ENCODE measurements at places on chromosomes 7 and 10.

DNA sequence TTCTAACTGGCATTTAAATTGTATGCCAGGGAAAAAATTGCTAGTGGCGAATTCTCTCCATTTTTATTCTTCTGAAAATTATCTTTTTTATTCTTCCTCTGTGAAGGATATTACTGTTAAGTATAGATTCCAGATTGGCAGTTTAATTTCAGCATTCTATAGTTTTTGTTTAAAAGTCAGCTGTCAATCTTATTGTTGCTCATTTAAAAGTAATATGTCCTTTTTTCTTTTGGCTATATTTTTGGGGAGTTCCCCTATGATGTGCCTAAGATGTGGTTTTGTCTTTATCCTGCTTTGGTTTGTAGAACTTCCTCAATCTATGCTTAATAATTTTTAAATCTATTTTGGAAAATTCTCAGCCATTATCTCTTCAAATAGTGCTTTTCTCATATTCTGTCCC, 135.9 kb downstream of the ARHGAP12 start:
- no peak for DNase-seq

DNA sequence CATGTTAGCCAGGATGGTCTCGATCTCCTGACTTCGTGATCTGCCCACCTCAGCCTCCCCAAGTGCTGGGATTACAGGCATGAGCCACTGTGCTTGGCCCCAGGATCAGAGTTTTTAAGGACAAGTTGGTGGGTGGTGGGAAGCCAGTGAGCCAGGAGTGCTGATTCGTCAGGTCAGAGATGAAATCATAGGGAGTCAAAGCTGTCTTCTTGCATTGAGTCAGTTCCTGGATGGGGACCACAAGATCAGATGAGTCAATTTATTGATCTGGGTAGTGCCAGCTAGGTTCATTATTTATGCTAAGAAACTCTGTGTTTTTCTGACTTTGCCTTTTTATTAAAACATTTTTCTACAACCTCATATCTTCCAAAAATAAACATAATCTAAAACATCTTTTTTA, 423.8 kb downstream of the ARL4A start:
- no peak for DNase-seq

DNA sequence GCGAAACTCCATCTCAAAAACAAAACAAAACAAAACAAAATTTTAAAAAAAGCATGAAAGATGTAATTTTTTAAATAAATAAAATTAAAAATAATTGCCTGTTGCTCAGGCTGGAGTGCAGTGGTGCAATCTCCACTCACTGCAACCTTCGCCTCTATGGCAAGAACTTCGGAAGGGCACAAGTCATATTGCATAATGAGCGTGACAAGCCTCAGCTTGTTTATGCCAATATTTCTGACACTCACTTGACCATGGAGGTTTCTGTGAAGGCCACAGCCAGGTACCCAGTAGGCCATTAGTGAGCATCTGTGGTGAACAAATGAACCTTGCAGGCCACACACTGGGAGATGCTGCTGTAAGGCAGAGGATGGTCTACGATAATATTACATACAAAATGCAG, 106.1 kb upstream of the KMT2C start:
- DNase-seq: no peak

DNA sequence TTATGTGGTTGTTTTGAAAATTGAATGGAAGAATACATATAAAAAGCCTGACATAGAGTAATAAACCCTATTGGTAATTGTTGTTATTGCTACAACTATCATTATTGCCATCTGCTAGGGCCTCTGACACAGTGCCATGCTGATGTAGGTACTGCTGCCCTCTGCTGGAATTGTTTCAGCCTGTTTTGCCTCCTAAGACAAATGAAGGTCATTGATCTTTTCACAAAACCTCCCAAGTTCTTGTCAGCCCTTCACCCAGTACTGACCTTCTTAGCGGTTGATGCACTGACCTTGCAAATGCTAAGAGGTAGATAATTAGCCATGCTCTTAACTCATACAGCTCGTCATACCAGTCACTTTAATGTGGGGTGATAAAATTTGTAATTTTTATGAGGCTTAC, 975.2 kb downstream of the SORCS1 start:
- peak; percentile 48 for DNase-seq

GRCh38 chr10:101065481-101066145, 3.8 kb downstream of the KAZALD1 start:
- no peak for DNase-seq

GRCh38 chr10:108064746-108065260, 900.3 kb upstream of the SORCS1 start:
- DNase-seq: no peak

DNA sequence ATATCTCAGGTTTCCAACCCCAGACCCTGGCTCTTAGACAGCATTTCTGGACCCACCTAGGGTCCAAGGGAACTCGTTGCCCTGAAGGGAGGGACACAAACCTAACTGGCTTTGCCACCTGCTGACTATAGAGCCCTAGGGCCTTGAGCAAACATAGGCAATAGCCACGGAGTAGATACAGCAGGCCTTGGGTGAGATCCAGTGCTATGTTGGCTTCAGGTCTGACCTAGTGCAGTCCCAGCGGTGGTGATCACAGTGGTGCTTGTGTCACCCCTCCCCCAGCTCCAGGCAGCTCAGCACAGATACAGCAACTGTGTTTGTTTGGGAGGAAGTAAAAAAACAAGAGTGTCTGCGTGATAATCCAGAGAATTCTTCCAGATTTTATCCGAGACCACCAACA, 9.7 kb upstream of the TNKS2 start:
- DNase-seq: no peak

- no peak for DNase-seq
Observed at GRCh38 chr7:6056616-6057015, 25.4 kb downstream of the ANKRD61 start.

GRCh38 chr7:19336836-19337383, 191.7 kb upstream of the FERD3L start:
- DNase-seq: no peak

DNA sequence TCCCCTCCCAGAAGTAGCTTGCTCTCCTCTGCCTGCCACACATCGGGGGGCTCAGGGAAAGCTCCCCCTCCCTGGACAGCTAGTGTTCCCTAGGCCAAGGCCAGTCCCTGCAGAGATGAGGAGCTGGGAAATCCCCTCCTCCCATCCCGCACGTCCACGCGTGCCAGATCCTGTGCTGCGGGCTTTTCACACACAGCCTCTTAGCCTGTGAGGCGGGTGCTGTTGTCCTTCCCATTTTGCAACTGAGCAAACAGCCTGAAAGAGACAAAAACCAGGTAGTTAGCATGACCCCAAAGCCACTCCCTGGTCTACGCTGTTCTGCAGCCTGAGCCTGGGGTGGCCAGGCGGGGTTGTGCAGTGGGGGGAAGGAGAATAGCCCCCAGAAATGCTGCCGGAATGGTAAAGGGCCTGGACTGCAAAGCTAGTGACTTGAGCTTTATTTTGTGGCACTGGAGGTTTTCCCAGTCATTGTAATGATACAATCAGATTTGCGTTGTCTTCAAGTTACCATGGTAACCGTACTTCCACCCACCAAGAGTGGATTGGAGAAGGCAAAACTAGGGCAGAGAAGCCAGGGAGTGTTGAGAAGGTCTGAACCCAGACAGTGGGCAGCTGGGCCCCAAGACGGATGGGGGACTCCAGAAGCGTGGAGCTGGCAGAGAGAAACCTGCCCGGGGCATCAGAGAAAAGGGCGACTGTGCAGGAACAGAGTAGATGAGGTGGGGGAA, 98.6 kb upstream of the KCTD7 start:
- peak; percentile 58 for DNase-seq

- no peak for DNase-seq
Observed at GRCh38 chr10:11522821-11523245, 88.6 kb downstream of the USP6NL start.

DNA sequence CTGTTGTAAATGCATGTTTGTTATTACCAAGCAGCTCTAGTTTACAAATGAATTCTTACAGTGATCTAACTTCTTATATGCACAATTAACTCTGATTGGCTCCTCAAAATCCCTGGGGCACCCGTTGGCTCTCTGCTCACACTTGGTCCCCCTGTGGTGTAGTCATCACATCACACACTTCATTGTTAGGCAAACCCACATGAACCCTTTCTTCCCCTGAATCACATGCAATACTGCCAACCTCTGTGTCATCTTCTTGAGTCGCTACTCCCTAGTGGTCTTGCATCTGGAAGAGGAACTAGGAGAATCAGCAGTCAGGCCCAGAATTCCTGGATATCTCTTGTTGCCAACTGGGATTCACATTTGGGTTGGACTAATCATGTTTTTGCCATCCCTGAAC, 73.1 kb downstream of the CD36 start:
- no peak for DNase-seq

DNA sequence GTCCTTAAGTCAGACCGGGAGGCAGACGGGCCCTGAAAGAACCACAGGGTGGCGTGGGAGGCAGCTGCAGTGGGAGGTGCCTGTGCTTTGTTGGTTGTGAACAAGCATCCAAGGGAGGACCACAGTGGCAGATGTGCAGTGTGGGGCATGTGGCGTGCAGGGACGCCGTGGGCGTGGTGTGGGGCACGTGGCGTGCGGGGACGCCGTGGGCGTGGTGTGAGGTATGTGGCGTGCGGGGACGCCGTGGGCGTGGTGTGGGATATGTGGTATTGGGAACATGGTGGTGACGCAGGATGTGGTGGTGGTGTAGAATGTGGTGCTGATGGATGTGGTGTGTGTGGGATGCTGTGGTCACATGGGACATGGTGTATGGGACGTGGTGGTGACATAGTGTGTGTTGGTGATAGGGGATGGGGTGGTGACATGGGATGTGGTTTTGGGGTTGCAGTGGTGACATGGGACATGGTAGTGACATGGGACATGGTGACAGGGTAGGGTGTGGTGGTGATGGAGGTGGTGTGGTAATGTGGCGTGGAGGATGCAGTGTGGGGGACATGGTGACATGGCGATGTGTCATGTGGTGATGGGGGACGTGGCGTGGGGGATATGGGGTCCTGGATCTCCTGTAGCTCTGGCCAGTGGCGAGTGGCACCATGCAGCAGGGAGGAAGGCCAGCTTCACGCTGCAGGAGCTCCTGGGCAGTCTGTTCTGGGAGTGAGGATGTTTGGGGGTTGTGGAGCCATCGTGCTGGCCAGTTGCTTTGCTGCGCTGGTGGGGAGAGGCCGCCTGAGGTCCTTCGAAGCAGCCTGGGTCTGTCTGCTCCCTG, 78.8 kb downstream of the INPP5A start:
- no peak for DNase-seq

GRCh38 chr10:49408519-49409306, 12.8 kb upstream of the DRGX start:
- DNase-seq: no peak

- DNase-seq: no peak
Observed at GRCh38 chr7:22323714-22324113, 33.2 kb downstream of the RAPGEF5 start.

- peak; percentile 62 for DNase-seq
Observed at GRCh38 chr7:2924866-2925840, 81.0 kb upstream of the GNA12 start.

GRCh38 chr10:1589257-1589656, 148.1 kb downstream of the ADARB2 start:
- no peak for DNase-seq

DNA sequence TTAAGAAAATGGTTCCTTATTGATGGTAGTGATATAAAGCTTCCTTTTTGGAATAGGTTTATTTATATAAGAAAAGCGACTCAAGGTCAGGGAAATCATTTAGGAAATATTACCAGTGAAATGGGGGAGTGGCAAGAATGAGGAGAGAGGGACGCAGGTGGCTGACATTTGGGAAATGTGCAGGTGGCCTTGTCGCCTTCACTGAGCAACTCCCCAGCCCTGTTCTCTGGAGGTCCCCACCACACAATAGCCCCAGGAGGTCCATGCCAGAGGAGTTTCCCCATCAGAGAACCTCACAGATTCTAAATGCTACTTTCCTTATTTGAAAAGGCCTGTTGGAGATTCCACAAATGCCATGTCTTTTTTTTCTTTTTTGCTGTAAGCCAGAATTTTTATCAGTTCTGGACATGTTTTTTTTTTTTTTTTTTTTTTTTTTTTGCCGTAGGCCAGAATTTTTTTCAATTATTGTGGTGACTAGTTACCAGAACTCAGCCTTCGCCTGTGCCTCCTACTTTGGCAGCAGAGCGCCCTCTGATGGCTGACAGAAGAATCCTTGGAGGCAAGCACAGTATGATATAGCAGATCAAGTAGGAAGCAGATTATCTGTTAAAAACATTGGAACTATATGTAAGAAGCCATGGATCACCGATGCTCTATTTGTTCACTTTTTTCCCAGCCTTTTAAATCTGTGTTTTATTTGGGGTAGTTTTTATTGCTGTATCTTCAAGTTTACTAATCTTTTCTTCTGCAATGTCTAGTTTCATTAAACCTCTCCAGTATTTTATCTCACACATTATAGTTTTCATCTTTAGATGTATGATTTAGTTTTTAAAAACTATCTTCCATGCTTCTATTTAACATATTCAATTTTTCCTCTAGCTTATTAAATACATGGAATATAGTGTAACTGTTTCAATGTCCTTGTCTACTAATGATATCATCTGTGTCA, 18.6 kb downstream of the OPALIN start:
- DNase-seq: peak; percentile 71

- DNase-seq: no peak
Observed at GRCh38 chr7:42222891-42223290, 14.1 kb downstream of the GLI3 start.

DNA sequence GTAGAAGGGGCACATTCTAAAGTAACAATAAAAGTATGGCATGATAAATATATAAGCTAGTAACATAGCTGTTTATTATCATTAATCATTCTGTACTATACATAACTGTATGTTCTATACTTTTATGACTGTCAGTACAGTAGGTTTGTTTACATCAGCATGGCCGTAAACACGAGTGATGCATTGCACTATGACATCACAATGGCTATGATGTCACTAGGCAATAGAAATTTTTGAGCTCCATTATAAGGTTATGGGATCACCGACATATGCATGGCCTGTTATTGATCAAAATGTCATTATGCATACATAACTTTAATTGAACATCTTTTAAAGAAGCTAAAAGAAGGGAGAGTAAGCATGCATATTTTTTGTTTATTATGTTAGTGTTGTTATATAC, 200.1 kb upstream of the SHH start:
- no peak for DNase-seq

DNA sequence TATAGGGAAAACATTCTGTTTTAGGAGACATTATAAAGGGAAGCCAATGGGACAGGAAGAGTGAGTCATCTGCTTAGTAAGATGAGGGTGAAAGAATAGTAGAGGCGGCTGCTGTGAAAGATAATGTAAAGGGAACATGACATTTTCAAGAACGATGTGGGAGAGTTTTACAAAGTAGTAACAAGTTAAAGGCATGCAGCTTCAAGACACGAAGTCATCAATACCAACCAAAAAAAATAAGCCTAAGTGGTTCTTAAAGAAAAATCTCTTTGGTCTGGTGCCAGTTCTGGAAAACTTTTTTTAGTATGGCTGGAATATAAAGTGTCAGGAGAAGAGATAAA, 6.1 kb downstream of the GSTO1 start:
- no peak for DNase-seq

GRCh38 chr10:11832042-11832441, 8.9 kb downstream of the PROSER2 start:
- no peak for DNase-seq
